ENCODE measurements at places on chromosomes 11 and 22.
A peak's percentile ranks its signal among the peaks of the same experiment; 100 is the strongest.

DNA sequence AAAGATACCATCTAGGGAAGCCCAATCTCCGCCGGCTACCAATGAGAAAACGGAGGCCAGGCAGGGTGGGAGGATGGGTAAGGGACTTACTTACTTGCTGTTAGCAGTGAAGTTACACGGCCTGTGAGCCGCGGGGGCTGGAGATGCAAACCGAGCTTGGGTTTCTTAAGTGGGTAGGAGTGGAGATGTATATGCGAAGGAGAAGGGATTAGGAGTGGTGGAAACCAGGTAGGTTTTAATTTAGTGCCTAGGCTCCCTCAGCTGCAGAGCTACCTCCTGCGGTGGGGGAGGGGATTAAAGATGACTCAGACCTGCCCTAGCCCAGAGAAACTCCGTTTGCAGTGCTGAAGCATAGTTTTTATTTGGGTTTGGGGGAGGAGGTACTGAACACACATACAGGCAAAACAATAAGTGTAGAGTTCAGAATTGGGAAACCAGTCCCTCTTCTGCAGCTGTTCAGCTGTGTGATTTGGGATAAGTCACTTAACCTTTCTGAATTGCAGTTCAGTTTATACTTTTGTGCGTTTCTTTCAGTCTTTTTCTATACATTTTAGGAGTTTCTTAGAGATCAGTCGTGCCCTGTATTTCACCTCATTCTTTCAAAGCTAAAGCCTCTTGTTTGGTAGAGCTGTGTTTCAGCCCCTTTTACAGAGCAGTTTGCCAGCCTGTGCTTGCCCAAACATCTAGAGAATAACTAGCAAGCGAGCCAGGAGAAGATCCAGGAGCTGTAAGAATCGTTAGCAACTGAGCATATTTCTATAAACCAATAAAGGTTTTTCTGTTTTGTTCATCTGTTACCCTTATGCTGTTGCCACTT, 596 bp upstream of the TNRC6B start:
- DNase-seq = peak; percentile 52
- H3K4me3 ChIP-seq = peak overlapping the region; percentile 68
- H3K4me1 ChIP-seq = peaks cover 64% of the 10 kb centered on the region
- H3K36me3 ChIP-seq = no peaks in the 10 kb centered on the region
- peak overlapping the region; percentile 77 for H3K27ac ChIP-seq

GRCh38 chr11:78168539-78169477, 19.6 kb downstream of the KCTD21 start:
- peak overlapping the region; percentile 59 for H3K27ac ChIP-seq
- no peak overlapping the region for H3K4me3 ChIP-seq
- H3K4me1 ChIP-seq = no peaks in the 10 kb centered on the region
- no peaks in the 10 kb centered on the region for H3K27me3 ChIP-seq

GRCh38 chr11:23079382-23079813, 219.1 kb upstream of the CCDC179 start:
- H3K27me3 ChIP-seq = no peaks in the 10 kb centered on the region
- no peak overlapping the region for H3K4me3 ChIP-seq
- DNase-seq = no peak
- H3K27ac ChIP-seq = no peak overlapping the region

DNA sequence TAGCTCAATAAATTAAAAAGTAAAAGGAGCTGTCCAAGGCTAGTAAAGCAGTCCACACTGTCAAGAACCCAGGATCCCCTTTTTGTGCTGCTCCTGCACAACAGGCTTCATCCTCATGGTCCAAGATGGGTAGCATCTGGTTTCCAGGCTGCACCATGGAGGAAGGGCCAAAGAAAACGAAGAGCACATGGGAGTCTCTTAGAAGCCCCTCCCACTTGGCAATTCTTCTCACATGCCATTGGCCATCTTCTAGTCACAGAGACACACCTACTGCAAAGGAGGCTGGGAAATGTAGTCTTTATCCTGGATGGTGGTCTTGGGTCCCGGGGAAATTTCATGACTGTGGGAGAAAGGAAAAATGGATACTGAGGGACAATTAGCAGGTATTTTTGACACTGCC, 37.8 kb downstream of the PRR5L start:
- no peak overlapping the region for H3K4me3 ChIP-seq
- H3K27ac ChIP-seq = no peak overlapping the region
- no peaks in the 10 kb centered on the region for H3K4me1 ChIP-seq
- no peaks in the 10 kb centered on the region for H3K36me3 ChIP-seq
- DNase-seq = no peak

DNA sequence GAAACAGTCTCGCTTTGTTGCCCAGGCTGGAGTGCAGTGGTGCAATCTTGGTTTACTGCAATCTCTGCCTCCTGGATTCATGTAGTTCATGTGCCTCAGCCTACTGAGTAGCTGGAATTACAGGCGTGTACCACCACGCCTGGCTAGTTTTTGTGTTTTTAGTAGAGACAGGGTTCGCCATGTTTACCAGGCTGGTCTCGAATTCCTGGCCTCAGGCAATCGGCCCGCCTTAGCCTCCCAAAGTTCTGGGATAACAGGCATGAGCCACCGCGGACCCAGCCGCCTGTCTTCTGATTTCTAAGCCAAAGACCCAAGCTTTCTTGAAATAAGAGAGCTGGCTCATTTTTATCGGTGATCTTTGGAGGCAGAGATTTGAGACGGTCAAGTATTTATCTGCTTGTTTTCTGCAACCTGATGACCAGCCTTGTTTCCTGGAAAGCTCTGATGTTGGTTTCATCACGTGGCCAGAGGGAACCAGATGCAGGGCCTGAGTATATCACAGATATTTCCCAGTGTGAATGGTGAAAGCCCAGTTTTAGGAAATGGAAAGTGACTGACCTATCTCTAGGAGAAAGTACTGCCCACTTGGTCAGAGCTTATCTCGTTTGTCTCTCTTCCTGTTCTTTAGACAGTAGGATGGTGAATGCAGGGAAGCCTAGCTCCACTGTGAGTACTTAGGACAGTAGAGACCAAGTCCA, 5.7 kb upstream of the SIDT2 start:
- peaks cover 13% of the 10 kb centered on the region for H3K36me3 ChIP-seq
- no peaks in the 10 kb centered on the region for H3K27me3 ChIP-seq
- H3K4me1 ChIP-seq = peaks cover 51% of the 10 kb centered on the region
- H3K27ac ChIP-seq = peak overlapping the region; percentile 76

DNA sequence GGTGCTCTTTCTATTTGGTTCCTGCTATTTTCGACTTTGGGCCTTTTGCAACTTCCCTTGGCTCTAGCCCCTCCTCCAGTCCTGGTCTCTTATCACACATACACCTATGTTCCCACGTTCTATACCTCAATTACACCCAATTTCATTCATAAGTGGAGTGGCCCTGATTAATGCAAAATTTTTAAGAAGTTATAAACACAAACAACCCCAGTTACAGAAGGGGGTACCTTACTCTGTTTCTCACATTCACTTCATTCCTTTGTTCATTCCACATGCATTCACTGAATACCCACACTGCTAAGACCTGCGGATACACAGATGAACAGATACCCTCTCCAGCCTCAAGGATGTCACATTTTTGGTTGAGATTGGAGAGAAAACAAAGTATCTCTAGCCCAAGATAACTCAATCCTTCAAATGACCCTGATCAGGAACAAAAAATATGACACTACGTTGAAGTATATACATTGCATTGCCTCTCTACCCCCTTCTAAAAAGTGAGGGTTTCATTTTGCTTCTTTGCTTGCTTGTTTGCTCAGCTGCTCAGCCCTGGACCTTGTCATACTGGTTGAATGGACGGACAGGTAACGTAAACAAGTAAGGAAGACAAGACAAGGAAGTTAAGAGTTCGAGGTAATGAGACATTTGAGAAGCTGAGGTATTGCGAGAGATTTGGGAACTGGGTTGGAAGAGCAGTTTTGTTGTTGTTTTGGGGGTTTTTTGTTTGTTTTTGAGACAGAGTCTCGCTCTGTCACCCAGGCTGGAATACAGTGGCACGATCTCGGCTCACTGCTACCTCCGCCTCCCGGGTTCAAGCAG, 3.6 kb upstream of the VPS37C start:
- no peak overlapping the region for H3K4me3 ChIP-seq
- DNase-seq = no peak
- no peak overlapping the region for H3K27ac ChIP-seq
- peaks cover 15% of the 10 kb centered on the region for H3K4me1 ChIP-seq
- no peaks in the 10 kb centered on the region for H3K36me3 ChIP-seq

GRCh38 chr11:38937709-38938108, 2339.7 kb upstream of the RAG2 start:
- no peaks in the 10 kb centered on the region for H3K36me3 ChIP-seq
- H3K27ac ChIP-seq = no peak overlapping the region
- DNase-seq = no peak
- H3K27me3 ChIP-seq = no peaks in the 10 kb centered on the region
- H3K4me1 ChIP-seq = no peaks in the 10 kb centered on the region
- H3K4me3 ChIP-seq = no peak overlapping the region

GRCh38 chr11:119472186-119472855, 49.3 kb upstream of the THY1 start:
- no peak for DNase-seq
- no peaks in the 10 kb centered on the region for H3K36me3 ChIP-seq
- no peak overlapping the region for H3K27ac ChIP-seq
- no peak overlapping the region for H3K4me3 ChIP-seq

- H3K27ac ChIP-seq = peak overlapping the region; percentile 55
- peak overlapping the region; percentile 78 for H3K4me3 ChIP-seq
- DNase-seq = no peak
- H3K27me3 ChIP-seq = no peaks in the 10 kb centered on the region
- H3K36me3 ChIP-seq = no peaks in the 10 kb centered on the region
These were observed 586 bp downstream of the TTLL1 start for GRCh38 chr22:43088627-43088983.

DNA sequence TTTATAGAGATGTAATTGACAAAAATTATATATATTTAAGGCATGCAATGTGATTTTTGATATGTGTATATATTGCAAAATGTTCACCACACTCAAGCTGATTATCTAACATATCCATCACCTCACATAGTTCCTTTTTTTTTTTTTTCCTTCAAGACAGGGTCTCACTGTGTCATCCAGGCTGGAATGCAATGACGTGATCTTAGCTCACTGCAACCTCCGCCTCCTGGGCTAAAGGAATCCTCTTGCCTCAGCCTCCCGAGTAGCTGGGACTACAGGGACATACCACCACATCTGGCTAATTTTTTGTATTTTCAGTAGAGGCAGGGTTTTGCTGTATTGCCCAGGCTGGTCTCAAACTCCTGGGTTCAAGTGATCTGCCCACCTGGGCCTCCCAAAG, 65.1 kb upstream of the SLC35C1 start:
- peaks cover 28% of the 10 kb centered on the region for H3K4me1 ChIP-seq
- no peak for DNase-seq
- peak overlapping the region; percentile 89 for H3K27ac ChIP-seq
- H3K36me3 ChIP-seq = no peaks in the 10 kb centered on the region
- no peaks in the 10 kb centered on the region for H3K27me3 ChIP-seq
- peak overlapping the region; percentile 53 for H3K4me3 ChIP-seq

DNA sequence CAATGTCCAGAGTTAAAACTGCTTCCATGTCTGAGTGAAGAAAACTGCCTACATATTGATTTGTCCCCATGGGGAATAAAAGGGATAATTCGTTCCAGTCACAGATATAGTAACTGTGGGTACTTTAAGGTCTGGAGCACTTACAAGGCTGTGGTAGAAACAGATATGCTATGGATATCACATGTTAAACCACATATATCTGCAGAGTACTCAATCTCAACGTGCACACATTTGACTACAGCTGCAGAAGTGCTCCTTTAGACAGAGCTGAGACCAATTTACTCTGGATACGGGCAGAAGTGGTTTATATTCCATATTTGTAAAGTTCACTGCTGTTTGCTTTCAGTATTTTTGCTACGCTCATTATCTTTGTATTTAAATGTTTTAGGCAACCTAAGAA, 9.7 kb upstream of the MS4A2 start:
- DNase-seq = no peak
- no peaks in the 10 kb centered on the region for H3K36me3 ChIP-seq
- H3K4me3 ChIP-seq = no peak overlapping the region
- H3K27me3 ChIP-seq = no peaks in the 10 kb centered on the region
- H3K27ac ChIP-seq = no peak overlapping the region
- H3K4me1 ChIP-seq = no peaks in the 10 kb centered on the region

DNA sequence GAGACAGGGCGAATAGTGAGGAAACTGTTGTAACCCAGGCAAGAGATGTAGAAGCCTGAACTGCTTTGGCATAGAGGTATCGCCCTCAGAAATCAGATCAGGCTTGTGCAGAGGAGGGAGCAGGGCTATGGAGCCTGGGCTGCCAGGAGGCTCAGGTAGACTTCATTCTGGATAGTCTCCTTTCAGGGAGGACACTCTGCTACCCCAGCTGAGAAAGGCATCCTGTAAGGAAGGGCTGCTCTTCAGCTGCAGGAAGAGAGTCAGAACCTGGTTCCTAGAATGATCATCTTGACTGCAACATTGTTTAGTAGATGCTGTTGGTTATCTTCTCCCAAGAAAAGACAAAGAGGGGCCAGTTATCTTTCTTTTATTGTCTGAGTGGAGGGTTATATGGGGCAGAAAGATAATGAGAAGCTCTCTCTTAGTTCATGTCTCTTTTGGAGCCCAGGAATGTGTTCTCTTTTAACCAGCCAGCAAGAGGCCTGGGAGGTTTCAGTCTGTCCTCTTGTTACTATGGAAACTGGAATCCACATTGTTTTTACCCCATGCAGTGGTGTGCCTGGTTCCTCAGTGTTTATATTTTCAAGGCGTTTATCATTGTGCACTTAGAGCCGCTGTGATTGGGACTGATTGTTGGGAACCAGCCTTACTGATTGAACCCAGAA, 95.7 kb downstream of the STIM1 start:
- H3K36me3 ChIP-seq = no peaks in the 10 kb centered on the region
- H3K4me3 ChIP-seq = no peak overlapping the region
- no peak for DNase-seq
- no peaks in the 10 kb centered on the region for H3K27me3 ChIP-seq
- peak overlapping the region; percentile 81 for H3K27ac ChIP-seq

- H3K27me3 ChIP-seq = no peaks in the 10 kb centered on the region
- no peaks in the 10 kb centered on the region for H3K4me1 ChIP-seq
- no peak for DNase-seq
- no peak overlapping the region for H3K4me3 ChIP-seq
- no peak overlapping the region for H3K27ac ChIP-seq
These were observed 38.5 kb upstream of the SPON1 start for GRCh38 chr11:13923716-13924650.

DNA sequence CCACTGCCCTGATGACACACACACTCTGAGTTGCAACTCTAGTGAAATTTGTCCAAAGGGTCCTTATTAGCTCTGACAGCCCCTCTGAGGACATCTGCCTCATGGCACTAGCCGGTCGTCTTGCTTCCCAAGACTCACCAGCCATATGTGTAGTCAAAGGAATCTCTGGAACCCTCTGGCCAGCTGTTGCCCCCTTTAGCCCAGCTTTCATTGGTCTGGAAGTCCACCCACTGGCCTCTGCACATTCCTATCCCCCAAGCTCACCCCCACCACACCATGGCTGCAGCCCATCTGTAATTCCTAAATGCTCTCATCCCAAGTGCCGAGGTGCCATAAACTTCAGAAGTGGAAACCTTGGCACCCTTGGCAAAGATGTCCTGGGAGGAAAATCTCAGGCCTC, 24.3 kb downstream of the SYT7 start:
- peaks cover 25% of the 10 kb centered on the region for H3K27me3 ChIP-seq
- H3K4me1 ChIP-seq = no peaks in the 10 kb centered on the region
- H3K27ac ChIP-seq = no peak overlapping the region
- no peak for DNase-seq
- H3K36me3 ChIP-seq = no peaks in the 10 kb centered on the region

- H3K27ac ChIP-seq = no peak overlapping the region
- H3K36me3 ChIP-seq = no peaks in the 10 kb centered on the region
- H3K4me3 ChIP-seq = peak overlapping the region; percentile 12
- H3K4me1 ChIP-seq = peaks cover 20% of the 10 kb centered on the region
These were observed 102.6 kb downstream of the TMPRSS5 start for GRCh38 chr11:113603277-113604059.

GRCh38 chr11:116641561-116642045, 131.2 kb downstream of the BUD13 start:
- H3K4me1 ChIP-seq = no peaks in the 10 kb centered on the region
- peaks cover 5% of the 10 kb centered on the region for H3K27me3 ChIP-seq
- no peak overlapping the region for H3K4me3 ChIP-seq
- no peak overlapping the region for H3K27ac ChIP-seq

All from gastrocnemius medialis (tissue), 4 donors.